Breast epithelium (tissue), 4 donors: ENCODE measurements at places on chromosomes 6 and 20.
A peak's percentile ranks its signal among the peaks of the same experiment; 100 is the strongest.

DNA sequence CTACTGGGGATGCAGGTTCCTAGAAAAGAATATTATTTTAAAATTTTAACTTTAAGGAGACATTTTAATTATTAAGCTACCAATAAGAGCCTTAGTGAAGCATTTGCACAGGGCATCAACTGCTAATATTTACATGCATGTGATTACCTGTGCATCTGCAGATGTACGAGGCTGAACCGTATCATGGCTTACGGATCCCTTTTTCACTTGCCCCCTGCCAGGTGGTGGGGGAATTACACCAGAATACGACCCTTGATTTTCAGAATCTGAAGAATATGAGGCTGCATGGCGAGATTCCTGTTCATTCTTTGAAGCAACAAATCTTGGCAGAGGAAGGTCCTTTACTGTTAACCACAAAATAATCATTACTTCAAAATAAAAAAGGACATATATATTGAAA, 42.7 kb downstream of the REPS1 start:
- no peak for DNase-seq

- DNase-seq = no peak
Observed at GRCh38 chr20:4568361-4568959, 153.2 kb upstream of the PRND start.

- no peak for DNase-seq
Observed at GRCh38 chr20:32316667-32317066, 39.2 kb downstream of the KIF3B start.

GRCh38 chr6:25041485-25042035, 105.8 kb upstream of the RIPOR2 start:
- DNase-seq = no peak

DNA sequence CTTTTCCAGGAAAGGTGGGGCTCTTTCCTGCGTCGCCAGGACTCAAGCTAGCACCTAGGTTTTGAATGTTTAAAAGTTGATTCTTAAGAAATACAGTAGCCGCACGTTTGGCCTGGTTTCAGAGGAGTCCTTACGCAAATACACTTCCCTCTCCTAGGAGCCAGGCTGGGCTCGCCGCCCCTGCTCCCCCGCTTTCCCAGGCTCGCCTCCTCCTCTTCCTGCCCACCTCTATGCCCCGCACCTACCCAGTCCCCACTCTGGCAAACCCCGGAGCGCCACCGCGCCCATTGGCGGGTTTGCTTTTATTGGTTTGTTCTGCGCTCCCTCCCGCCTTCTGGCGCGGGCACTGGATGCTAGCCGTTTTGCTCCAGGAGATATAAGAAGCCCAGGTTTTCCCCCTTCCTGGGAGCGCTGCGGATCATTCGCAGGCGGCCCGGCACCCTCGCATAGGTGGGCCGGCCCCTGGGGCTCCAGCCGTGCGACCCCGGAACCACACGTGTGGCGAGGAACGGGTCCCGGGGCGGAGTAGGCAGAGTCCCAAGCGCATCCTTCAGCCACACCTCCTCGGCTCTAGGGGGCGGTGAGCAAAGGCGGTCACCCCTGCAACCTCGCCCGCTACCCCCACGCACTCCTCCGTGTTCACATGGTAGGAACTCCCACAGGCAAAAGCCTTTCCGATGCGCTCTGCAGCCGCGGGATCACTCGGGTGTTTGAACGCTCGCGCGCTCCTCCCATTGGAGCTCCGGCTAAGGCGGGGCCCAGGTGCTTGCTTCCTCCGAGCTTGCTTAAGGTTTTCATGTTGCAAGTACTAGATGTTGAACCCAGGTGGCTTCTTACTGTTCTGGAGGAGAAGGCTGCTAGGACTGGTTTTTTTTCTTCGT, 119.0 kb downstream of the RTN4IP1 start:
- DNase-seq = peak; percentile 66

DNA sequence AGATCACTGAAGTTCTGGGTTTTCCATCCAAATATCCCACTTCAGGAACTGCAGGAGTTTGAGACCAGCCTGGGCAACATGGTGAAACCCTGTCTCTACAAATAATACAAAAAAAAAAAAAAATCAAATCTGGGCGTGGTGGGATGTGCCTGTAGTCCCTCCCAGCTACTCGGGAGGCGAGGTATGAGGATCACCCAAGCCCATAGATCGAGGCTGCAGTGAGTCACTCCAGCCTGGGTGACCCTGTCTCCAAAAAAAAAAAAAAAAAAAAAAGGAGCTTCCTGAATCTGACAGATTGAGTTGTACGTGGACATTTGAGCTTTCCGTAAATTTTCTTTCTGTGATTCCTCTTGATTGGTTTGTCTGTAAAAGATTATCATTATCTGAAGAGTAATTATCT, 55.6 kb downstream of the TULP4 start:
- no peak for DNase-seq

- no peak for DNase-seq
Observed at GRCh38 chr6:54156650-54157250, 45.5 kb downstream of the MLIP start.

DNA sequence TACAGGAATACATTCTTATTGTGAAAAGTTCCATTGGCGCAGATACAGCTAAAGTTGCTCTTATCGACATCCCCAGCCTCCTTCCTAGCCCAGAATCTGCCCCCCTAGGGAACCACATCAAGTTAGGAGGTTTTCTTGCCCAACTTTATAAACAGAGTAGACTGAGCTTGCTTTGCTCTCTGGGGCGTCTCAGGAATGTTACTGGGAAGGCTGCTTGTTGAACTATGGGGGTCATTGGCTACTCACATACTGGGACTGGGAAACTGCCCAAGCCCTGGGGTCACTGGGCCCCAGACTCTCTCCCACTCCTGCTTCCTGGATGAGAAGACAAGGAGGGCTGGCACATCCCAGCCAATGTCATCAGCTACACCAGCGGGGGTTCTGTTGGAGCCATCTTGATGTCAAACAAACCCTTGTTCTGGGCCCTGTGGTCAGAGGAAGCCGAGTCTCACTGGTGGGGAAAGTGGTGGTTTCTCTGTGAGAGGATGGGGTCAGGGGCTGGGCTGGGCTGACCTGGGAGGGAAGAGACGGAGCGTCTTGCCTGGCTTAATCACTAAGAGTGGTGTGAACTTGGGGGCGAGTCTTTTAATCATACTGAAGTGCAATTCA, 26.0 kb downstream of the BPIFB4 start:
- no peak for DNase-seq

DNA sequence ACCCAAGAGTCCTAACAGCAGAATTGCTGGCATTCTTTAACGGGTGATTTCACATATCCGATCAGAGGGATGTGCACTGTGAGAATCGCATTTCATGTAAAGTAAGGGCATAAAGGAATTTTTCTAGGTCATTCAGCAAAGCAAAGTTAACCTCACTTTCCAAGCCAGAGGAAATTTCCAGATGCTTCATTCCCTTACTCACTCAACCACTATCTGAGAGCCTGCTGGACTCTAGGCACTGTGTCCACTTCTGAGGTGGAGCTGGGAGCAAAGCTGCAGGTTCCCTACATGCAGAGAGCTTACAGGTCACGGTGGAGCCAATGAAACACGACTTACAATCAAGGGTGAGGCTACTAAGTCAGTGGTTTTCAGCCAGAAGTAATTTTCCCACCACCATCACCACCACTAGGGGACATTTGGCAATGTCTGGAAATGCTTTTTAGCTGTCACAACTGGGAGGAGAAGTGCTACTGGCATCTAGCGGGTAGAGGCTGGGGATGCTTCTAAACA, 34.5 kb upstream of the TSHZ2 start:
- no peak for DNase-seq

- DNase-seq = no peak
Observed at GRCh38 chr20:44720997-44721784, 6.0 kb downstream of the CCN5 start.

DNA sequence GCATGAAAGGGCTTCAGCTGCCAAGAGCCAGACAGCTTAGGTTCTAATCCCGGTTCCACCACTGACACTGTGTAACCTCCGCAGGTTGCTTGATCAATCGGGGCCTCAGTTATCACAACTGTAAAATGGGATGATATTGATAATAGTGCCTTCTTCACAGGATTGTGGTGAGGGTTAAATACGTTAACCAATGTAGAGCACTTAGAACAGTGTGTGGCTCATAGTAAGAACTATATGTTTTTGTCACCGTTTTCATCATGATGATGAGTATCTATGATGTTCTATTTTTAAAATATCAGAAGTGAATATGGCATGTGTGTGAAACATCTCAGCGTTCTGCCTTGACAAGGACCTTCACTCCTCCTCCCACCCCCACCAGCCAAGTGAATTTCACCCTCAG, 10.3 kb upstream of the MAPK13 start:
- DNase-seq = no peak

GRCh38 chr6:38239719-38240451, 399.8 kb downstream of the BTBD9 start:
- no peak for DNase-seq

DNA sequence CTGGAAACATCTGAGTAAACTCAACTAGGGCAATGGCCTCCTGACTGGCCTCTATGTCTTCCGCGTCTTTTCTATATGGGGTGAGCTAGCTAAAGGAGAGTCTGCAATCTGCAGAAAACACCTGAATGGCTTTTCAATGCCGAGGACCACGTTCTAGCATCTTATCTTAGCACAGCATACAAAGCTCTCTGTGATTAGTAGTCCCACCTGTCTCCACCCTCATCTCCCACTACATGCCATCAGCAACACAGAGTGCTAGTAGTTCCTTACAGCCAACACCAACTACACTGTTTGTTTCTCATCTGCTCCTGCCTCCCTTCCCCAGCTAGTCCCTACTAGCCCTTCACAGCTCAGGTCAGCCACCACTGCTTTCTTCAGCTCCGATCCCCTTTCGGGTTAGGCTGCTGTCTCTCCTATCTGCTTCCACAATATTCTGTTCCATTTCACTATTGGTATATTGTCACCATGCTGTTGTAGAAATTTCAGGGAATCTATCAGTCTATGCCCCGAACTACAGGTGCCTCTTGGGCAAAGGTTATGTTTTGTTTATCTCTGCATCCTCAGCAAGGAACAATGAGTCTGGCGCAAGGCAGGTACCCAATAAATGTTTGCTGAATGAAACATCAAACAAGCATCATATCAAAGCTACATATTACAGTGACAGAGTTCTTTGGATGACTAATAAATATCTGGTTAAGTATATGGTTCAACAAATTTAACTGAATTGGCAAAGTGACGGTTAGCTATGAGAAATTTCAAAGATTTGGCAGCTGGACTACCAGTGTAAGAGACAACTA, 12.2 kb downstream of the LYRM4 start:
- DNase-seq = no peak

DNA sequence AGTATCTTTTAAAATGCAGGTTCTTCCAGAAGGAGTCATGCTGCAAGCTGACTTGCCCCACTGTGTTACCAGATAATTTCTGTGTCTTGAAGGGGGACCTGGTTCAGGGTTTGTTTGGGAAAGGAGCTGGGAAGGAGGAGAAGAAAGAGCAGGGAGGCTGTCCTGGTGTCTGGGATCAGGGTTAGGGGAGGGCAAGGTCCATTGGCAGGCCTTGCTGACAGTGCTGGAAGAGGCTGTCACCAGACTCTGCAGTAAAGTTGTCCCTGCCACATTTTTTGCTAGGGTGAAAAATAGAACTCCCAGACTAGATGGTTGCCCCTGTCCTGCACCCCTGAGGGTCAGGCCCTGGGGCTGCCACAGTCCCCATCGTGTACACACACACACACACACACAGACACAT, 14.9 kb downstream of the GLP1R start:
- DNase-seq = no peak

- no peak for DNase-seq
Observed at GRCh38 chr6:32046450-32047083, 8.4 kb downstream of the CYP21A2 start.

GRCh38 chr6:41781366-41781730, 766 bp downstream of the PRICKLE4 start:
- no peak for DNase-seq
